Eye (tissue), 1 donor: ENCODE measurements at places on chromosomes 13 and 19.

- no peak for DNase-seq
Measured at GRCh38 chr19:57075801-57076492, 43.8 kb upstream of the USP29 start.

DNA sequence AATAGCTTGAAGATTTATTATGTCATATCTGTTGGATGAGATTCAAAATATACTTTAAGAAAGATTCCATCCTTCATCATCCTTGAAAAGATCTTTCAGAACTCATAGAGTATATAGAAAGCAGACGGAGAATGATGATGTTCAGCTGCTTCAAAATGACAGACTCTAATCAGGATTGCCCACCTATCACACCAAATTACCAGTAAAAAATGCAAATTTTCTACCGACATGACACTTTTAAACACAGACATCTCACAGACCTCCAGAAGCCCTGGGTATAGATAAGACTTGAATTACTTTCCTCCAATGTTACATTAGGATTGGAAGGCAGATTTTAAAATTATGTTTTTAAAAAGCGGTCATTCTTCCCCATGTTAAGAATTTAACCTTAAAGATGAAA is 235.5 kb downstream of the GPC6 start:
- no peak for DNase-seq

DNA sequence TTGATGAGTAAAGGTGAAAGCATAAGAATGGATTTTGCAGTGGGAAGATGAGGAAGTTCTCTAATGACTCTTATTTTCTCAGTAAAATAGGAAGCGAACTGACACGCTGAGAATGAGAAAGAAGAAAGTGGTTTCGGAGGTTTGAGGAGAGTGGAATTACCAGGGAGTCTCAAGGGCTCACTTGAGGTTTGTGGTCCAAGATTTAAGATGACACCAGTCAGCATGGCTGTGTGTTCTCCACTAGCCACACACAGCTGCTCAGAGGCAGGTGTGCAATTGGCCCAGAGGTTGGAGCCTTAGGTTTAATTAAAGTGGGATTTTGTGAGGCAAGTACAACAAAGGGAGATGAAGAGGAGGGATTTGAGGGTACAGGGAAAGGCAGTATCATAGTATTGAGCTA is 99.6 kb upstream of the NBEA start:
- no peak for DNase-seq

DNA sequence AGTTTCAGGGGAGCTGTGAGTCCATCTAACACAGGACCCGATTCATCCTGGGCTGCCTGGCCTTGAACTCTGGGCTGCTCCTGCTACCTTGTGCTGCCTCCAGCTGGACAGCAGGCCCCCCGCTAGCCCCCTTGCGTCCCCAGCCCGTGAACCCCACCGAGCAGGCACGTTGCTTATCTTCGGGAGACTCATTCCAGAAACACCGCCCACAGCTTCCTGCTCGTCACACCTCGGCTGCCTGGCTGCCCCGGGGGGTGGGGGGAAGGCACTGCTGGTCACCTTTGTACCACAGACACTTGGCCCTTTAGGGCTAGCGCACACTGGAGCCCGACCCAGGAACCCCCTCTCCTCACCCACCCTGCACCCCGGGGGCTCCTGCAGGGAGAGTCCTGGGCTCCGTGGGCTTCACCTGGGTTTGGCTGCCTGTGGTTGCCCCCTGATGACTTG is 48.1 kb downstream of the CRTC1 start:
- DNase-seq: no peak

DNA sequence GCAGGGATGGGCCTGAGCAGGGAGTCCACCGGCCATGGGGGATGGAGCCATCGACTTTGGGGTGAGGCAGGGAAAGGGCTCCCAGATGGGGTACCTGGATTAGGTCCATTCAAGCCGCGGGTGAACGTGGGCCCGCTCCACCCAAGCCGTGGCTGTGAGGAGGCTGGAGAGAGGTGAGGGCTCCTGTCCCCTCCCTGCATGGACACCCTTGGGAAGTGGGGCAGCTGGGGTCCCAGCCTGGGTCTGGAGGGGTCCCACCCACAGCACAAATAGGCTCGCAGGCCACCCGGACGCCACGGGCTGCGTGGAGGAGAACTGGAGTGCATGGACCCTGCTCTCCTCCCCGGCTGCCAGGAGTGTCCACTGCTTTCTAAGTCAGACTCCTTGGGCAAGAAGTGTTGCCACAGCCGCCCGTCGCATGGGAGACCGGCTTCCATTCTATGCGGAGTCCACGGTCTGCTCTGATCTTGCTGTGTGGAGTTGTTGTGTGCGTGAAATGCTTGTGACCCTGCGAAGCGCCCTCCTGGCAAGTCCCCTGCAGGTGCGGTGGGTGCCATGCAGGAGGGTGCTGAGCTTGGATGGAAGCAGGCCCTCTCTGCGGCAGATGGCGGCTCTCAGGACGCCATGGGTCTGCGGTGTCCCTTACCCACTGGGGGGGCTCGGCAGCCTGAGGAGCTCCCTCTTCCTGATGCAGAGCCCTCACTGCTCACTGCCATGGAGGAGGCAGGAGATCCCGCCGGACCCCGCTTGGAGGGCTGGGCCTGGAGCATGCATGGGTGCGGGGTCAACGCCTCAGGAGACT is 2.0 kb downstream of the DAZAP1 start:
- DNase-seq: no peak

GRCh38 chr19:18392417-18392816 is 5.0 kb downstream of the LRRC25 start:
- no peak for DNase-seq

- DNase-seq: peak; percentile 46
Measured at GRCh38 chr19:41588497-41589209, 12.7 kb downstream of the CEACAM21 start.
